ENCODE measurements at places on chromosomes 5 and 9.

DNA sequence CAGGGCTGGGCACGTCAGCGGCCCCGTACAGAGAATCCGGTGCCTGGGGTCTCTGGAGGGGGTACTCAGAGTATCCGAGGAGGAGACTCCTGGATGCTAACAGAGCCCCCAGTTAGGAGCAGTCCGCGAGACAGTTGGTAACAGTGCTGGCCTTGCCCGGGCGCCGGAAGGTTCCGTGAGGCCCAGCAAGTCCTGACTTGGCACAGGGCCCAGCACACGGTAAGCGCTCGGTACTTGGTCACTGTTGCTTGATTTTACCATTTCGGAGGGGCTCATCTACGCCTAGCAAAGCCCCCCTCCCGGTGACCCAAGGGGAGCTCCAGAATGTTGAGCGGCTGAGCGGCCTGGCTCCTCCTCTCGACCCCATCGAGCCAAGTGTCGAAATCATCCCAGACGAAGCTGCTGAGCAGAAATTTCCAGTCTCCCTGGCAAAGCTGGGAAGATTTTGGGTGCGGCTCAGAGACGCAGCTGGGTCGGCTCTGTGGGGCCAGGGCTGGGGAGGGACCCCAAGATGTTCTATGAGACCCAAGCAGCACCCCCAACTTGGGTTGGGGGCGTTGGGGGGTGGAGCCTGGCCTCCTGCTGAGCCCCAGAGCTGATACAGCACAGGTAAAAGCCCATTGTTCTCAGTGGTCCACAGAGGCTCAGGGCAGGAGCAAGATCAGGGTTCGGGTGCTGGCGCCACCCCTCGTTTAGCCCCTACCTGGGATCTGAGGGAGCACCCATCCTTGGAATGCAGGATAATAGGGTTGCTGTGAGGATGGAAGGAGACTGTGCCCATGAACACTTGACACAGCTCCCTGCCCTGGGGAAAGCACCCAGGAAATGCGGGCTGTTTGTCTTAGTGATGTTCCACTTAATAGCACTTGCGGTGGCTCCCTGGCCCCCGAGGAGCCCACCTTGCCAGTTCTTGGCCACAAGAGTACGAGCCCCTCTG is 137.2 kb downstream of the C9orf50 start:
- peak; percentile 98 for DNase-seq

GRCh38 chr5:80346055-80346454 is 26.3 kb downstream of the SPZ1 start:
- peak; percentile 15 for DNase-seq

DNA sequence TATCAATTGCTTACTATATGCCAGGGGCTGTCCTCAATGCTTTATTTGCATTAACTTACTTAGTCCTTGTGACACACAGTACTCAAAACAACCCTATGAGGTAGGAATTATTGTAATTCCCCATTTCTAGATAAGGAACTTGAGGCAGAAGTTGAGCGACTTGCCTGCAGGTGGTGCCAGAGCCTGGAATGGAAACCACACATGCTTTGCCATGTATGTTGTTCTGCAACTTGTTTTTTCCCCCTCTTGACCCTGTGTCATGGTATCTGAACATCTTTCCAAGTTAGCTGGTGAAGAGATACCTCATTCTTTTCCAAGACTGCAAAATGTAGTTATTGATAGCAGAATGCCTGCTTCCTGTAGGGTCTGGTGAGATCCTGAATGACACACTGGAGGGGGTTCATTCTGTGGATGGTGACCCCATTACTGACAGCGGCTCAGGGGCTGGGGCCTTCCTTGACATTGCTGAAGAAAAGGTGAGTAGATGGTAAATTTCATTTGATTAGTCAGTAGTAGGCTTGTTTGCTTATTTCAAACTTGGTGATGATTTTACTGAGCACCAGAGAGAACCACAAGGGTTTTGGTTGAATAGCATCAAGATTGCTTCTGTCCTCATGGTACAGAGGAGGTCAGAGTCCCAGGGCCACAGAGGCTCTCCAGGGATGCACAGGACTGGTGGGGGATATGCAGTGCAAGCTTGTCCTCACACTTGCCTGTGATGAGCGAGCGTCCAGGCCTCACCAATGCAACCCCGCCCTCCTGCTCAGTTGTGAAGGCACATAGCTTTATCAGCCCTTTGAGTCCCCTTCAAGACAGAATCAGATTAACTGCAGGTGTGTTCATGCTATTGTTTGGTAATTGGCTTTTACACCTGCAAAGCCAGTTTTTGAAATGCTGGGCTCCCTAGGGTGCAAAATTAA is 57.0 kb downstream of the COL15A1 start:
- DNase-seq: no peak

DNA sequence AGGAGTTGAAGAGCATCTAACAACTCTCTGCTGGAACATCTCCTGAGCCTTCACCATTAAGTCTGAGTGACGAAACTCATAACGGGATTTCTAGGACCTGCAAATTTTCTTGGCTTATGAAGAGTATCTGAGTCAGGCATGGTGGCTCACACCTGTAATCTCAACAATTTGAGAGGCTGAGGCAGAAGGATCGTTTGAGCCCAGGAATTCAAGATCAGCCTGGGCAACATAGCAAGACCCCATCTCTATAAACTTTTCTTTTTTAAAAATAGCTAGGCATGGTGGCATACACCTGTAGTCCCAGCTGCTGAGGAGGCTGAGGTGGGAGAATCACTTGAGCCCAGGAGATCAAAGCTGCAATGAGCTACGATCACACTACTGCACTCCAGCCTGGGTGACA is 48.8 kb downstream of the EPB41L4B start:
- no peak for DNase-seq

Measured in lower leg skin (tissue), 4 donors.